ENCODE measurements at places on chromosomes 4 and X.

- no peak for DNase-seq
These were observed 66.3 kb upstream of the DGKK start for GRCh38 chrX:50536955-50537354.

DNA sequence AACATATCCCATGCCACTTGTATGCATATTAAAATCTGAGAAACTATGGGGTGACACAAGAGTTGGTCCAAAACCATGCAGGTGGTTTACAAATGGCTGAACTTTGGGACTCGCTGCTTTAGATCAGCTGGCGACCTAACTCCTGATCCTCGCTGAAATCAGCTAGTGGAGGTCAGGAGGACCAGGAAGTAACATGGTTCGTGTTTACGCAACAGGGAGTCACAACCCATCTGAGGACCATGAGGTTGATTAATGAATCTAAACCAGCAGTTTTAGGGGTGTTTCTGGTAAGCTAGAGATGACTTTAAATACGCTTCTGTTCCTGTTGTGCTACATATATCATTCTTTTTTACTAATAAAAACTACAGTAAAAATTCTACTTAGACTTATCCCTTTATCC, 12.9 kb downstream of the TSPAN5 start:
- no peak for DNase-seq

DNA sequence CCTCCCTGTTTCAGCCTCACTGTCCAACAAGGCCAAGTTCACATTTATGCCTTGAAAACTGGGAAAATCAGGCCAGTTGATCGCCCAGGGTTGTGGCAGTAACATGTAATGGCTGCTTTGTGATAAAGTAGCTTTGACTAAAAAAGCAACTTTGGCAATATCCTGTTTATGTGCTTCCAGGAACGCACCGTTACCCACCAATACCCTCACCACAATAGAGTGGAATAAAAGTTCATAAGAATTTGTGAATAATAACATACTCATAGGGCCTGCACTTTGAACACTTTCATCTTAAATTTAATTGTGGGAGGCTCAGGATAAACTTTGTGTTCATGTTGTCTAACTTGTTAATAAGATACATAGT, 80.7 kb upstream of the MAML3 start:
- no peak for DNase-seq

DNA sequence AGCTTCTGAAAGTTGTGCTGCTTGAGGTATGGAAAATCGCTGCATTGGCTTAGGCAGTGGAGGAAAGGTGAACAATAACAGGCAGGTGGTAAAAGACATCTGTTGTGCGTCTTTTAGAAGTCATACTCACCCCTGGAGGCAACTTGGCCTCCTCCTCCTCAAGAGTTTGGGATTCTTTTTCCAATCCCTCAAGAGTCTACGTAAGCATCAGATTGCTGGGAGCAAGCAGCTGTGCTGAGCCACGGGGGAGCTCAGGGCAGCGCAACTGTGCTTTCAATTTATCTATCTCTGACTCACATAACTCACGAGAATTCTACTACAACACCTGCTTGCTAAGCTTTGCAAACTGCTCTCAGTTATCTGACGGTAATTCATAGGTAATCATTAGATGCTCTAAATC, 6.4 kb upstream of the RBMX2 start:
- DNase-seq = no peak

DNA sequence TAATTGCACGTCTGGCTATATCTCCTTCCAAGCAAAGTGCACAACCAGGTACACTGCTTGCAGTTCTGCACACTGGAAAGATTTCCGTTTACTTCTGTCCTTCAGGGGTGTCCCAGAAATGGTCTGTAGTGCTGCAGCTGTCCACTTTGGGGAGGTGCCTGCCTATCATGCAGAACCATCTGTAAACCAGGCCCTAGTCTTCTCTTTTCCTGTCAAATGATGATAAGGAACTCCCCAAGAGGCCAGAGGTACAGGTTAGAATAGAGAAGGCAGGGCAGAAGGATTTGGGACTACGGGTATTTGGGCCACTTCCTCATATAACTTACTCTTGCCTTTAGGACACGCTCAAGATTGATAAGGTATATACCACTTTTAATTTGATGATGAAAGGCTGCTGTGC, 746.9 kb downstream of the FAT4 start:
- no peak for DNase-seq

DNA sequence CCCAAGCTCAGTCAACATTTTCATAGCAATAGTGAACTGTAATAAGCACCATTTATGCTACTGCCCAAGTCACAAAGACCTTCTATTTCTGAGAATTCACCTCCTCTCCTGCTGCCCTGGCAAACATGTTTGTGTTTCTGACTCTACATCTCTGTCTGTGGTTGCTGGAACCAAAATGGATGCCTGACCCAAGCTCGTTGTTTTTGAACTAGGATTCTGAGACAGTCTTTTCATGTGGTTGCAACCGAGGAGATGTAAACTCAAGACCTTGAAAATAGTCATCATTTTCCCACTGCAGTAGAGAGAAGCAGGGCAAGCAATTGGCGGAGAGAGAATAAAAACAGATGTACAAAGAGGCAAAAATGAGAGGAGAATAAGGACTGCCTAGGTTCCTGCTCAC, 160.2 kb downstream of the RAB28 start:
- DNase-seq = no peak

DNA sequence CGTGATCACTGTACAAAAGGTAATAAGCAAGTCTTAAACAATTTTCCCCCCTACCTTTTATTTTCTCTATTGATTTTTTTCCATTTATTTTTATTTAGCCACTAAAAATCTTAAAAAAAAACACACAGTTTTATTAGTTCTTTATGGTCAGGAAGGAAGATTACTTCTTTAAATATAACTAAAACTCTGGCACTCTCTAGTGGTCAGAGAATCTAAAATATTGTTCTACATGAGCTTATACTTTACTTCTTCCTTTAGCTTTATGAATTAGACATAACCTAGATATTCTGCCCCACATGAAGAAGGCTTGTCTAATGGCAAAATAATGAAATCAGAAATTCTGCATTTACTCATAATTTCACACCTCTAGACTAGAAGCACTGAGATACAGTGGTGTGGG, 135.2 kb downstream of the PDE5A start:
- DNase-seq = no peak

- DNase-seq = no peak
These were observed 508.6 kb downstream of the RAB28 start for GRCh38 chr4:12975511-12975910.

- DNase-seq = no peak
These were observed 117.2 kb downstream of the GATB start for GRCh38 chr4:151643564-151643963.

DNA sequence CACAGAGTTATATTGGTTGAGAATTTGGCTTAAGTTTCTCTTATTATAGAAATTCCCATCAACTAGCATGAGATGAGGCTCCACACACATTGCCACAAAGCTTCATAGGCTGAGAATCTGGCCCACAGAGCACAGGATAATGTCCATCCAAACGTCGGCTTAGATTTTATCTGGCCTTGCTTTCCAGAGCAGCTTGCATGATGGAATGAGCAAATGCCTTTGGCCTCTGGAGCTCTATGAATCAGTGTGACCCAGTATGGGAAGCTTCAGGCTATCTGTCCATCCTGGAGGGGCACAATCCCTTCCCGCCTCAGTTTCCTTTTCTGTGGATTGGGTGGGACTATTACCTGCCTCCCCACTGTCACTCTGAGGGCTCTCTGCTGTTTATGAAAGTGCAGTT, 131.5 kb upstream of the NDP start:
- no peak for DNase-seq

DNA sequence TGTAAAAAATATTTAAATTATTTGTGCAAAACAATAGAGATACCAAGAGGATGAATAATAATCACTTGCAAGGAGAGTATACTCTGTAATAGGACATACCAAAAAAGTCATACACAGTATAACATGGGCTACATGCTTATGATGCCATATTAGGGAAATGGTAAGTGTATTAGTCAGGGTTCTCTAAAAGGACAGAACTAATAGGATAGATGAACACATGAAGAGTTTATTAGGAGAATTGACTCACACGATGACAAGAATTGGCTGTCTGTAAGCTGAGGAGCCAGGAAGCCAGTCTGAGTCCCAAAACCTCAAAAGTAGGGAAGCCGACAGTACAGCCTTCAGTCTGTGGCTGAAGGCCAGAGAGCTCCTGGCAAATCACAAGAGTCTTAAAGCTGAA, 151.2 kb downstream of the DTHD1 start:
- DNase-seq = no peak

- DNase-seq = no peak
These were observed 3.2 kb downstream of the SEL1L3 start for GRCh38 chr4:25859429-25860148.

DNA sequence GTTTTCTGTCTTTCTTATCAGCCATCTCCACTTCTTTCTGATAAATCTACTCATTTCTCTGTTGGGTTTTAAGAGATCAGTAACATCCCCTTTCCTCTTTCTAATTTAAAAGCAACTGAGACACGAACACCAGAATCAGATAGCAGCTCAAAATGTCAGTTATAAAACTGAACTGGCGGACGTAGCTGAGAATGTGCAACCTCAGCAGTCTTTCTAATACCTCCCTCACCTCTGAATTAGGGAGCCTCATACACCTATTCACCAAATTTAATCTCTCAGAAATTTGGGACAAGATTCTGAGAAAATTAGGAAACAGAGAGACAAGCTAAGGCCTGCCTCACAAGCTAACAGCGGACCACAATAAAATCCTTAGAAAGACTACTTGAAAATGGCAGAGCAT, 52.0 kb upstream of the ACSL4 start:
- DNase-seq = no peak

DNA sequence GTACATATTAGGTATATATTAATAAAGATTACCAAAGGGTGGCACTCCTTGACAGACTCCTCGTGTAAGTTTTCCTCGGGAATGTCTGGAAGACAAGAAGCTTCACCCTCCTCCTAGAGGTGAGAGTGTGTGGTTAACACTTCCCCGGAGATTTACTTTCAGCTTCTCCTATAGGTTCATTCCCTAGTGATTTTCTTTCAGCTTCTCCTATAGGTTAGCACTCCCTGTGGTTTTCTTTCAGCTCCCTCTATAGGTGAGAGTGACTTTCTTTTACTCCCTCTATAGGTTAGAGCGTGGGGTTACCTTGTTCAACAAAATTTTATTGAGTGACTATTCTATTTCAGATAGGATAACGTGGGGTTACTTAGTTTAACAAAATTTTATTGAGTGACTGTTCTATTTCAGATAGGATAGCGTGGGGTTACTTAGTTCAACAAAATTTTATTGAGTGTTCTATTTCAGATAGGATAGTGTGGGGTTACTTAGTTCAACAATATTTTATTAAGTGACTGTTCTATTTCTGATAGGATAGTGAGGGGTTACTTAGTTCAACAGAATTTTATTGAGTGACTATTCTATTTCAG, 106.0 kb upstream of the PLAC1 start:
- DNase-seq = no peak

- no peak for DNase-seq
These were observed 421.5 kb downstream of the NLGN4X start for GRCh38 chrX:5807181-5807580.

DNA sequence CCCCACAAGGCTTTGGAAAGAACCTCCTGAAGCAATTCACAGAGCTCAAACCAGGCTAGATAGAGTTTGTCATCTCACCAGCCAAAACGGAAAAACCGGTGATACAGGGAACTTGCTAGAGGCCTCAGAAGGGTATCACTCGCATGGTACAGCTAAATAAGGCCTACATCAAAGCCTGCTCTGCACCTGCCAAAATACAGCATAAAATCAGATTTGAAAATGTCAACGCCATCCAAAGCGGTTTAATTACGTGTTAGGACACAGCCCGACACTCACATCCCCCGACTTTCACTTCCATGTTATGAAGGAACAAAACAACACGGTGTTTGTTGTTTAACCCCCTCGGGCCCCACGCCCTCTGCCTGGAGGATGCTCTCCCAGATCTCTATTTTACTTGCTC, 65.0 kb downstream of the MAPK10 start:
- DNase-seq = no peak

DNA sequence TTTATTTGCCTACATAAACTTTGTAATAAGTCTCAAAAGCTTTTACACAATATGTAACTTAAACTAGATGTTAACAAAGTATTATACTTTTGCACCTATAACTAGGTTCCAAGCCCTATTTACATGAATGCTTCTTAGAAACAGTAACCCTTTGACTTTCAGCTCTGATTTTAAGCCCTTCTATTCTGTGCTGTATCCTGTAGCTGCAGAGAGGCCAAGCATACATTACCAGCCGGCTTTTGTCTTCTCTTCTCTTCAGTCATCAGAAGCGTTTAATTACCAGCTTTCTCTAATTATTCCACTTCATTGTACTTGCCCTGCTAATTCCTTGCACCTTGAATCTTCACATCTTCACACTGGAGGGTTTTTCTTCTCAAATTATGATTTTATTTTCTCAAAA, 403.1 kb downstream of the PDGFC start:
- DNase-seq = no peak

DNA sequence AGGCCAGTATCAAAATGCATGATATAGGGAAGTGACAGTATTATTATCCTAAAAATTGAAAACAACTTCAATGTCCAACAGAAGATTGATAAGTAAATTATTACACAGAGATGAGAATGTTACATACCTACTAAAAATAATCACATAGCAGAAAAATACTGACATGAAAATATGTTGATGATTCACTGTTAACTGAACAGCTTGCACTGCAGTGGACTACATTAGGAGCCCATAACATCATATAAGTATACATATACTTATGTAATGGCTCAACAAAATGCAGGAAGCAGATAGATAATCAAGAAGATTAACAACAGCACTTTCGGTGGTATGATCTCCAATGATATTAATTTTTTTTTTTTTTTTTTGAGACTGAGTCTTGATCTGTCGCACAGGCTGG, 7.1 kb downstream of the CLOCK start:
- DNase-seq = no peak

DNA sequence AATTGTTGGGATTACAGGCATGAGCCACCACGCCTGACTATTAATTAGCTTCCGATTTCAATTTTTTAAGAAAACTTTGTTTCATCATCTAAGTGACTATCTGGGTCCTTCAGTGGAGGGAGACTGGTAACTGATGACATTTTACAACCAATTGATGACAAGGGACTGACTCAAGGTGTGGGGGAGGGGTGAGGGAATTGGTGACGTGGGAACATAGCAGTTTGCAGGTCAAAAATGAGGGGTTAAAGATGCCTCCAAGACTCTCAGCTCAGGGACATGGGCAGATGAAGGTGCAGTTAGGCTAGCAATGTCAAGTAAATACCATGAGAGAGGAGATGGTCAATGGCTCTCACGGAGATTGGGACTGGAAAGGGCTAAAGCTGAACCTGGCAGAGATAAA, 5.7 kb upstream of the FAM9C start:
- no peak for DNase-seq

DNA sequence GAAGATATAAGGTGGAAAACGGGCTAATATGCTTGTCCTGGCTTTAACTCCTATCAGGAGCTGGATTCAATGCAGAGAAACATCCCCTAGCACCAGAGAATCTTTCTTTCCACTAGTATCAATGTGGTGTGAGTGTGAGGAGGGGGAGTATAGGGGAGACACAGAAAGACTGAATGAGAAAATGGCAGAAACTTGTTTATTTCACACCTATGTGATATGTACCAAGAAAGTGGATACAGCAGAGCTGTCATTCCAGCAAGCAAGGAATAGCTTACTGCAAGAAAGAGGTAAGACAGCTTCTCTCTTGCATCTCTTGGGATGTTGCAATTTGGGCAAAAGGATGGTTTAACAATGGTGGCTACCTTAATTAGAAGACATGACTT, 105.6 kb downstream of the LNX1 start:
- DNase-seq = no peak

GRCh38 chrX:108235986-108236385, 144.4 kb downstream of the ATG4A start:
- DNase-seq = no peak

GRCh38 chr4:107618656-107619055, 101.4 kb downstream of the PAPSS1 start:
- no peak for DNase-seq
